Left lung (tissue), 14 donors: ENCODE measurements at places on chromosomes 5 and 9. TPM values are rescaled to one million over a fixed set of nuclear protein-coding genes. Genes with fewer than 3 reads are reported as not detected.

SLC45A2 gene
- 0.08 TPM for polyA plus RNA-seq

TCF7 gene
- 18.2 TPM for polyA plus RNA-seq

C9 gene
- polyA plus RNA-seq, result not detected

TNFSF15 gene
- polyA plus RNA-seq, result 9.0 TPM

SPATA31C1 gene
- polyA plus RNA-seq, result not detected

PAXX gene
- 45.4 TPM for polyA plus RNA-seq

ASPN gene
- polyA plus RNA-seq, result 7.3 TPM

GRCh38 chr9:121450241-121450640 lies 49.4 kb downstream of the GGTA1 start:
- DNase-seq, result no peak

GRCh38 chr5:151950706-151951105 lies 26.1 kb upstream of the GLRA1 start:
- no peak for DNase-seq

- peak; percentile 81 for DNase-seq
Observed at GRCh38 chr9:127921557-127922120, 4.8 kb upstream of the ST6GALNAC4 start.

- no peak for DNase-seq
Observed at GRCh38 chr5:104965006-104965405, 1402.4 kb upstream of the NUDT12 start.

GRCh38 chr9:98121058-98121457 lies 2.0 kb upstream of the TRIM14 start:
- DNase-seq, result no peak

DNA sequence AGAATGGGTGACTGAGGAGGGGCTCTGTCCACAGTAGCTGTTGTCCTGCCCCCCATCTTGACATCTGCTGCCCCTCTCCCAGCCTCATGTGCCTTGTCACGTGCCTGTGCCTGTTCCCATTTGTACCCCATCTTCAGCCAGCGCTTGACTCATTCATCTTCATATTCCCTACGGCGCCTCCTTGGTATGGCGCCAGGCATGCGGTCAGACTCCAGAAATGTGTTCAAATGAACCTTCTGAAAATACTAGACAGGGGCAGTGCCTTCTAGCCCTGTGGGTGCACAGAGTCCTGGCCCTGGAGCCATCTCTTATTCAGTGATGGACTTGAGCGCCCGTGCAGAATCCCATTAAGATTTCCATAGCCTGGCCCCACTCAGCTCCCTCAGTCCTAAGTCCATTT lies 46.2 kb downstream of the CFAP77 start:
- DNase-seq, result no peak

DNA sequence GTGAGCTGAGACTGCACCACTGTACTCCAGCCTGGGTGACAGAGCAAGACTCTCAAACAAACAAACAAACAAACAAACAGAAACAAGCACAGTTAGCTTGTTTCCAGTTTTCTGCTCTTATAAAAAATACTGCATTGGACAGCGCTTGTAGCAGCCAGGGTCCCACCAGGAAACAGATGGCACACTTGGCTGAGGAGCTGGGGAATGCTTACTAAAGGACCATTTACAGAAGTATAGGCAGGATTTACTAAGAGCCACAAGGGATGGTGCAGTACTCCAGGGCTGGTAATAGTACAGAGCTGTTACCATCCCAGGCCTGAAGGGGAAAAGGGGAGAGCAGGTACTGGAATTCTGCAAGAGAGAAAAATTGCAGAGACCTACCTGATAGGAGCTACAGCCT lies 5.2 kb upstream of the ANKS6 start:
- no peak for DNase-seq

DNA sequence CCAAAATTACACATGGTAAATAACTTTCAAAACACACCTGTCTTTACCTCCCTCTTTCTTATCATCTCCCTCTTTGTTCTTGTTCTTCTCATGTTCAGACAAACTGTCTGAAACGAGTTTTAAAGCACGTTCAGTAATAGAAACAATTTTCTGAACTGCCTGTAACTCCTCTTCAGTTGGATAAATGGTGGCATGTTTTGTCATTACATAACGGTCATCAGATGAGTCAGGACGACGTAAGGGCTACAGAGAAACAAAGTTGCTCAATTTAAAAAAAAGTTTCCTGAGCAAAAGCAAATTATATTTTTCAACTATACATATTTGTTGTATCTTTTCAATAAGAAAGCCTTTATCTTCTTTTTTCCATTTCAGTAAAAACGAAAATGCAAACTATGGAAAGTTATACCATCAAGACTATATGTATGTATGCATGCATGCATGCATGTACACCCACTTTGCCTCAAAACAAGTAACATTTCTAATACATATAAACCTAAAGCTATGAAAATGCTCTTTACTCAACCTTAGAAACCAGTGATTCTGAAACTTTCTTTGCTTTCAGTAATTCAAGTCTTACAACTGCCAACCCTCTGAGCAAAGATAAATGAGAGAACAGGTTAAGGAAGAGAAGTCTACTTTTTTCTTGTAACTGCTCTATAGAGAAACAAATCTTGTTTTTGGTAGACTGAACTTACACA lies 56.0 kb downstream of the ZFR start:
- DNase-seq, result no peak

- DNase-seq, result no peak
Observed at GRCh38 chr9:18826248-18826647, 206.8 kb downstream of the SAXO1 start.

DNA sequence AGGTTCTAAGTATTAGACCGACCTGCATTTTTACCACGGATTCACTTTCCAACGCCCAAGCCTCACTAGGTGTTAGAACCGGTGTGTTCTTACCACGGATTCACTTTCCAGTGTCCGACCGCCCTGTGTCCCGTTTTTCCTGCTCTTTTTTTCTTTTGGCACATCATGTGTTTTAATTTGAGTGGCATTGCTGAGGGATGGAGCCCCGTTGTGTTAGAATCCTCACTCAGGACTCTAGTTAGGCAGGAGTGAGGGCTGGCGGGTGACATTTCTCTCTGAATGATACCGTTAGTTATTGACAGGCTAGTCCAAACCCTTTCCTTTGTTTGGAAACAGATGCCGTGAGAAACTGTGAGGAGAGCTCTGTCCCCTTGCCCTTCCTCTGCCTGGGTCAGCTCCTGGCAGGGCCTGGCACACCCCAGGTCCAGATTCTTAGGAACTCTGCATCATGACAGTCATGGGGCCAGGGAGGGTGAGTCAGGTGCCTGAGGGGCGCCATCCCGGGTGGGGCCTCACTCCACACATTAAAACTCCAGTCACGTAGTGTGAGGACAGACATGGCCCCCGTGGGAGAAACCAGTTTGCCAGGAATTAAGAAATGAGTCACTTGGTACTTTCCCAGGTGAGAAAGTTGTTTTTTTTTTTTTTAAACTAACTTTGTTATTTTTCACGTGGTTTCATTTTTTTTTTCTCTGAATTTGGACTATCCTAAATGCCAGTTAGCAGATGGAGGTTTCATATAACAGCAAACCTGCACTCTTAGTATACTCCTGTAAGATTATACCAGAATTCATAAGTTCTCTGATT lies 15.8 kb downstream of the EXOC3 start:
- no peak for DNase-seq

DNA sequence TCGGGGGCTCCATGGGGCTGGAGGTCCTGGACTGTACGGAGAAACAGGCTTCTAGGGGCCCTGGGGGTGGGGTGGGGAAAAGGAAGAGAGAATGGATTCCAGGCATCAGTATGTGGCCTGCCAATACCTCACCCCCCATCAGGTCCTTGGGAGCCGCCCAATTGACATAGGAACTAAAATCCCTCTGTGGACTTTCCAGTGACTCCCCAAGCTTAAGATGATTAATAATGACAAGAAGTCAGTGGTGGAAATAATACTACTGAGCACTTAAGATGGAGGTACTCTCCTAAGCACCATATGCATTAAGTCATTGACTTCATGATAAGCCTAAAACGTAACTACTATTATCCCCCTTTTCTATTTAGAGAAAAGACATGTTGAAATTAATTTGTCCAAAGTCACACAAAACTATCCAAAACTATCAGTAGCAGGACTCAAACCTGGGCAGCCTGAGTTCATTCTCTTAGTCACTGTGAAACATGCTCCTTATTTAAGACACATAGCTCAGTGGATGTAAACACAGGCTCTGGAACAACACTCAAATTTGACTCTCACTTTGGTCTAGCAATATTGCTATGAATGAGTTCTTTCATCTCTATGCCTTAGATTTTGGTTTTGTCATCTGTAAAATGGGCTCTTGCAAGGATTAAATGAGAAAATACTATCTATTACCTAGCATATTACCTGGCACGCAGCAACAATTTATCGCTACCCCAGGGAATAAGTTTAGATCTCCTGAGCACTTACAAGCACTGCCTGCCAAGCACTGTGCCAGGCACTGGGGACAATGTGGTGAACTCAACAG lies 9.5 kb downstream of the SPRY4 start:
- no peak for DNase-seq

GRCh38 chr9:15086778-15087324 lies 176.6 kb upstream of the FREM1 start:
- peak; percentile 39 for DNase-seq

GRCh38 chr9:5364294-5365024 lies 24.8 kb upstream of the RLN1 start:
- DNase-seq, result no peak

- DNase-seq, result no peak
Observed at GRCh38 chr9:101859620-101860019, 121.2 kb upstream of the GRIN3A start.

- peak; percentile 77 for DNase-seq
Observed at GRCh38 chr5:36683821-36684434, 77.5 kb downstream of the SLC1A3 start.
